ENCODE measurements at places on chromosomes 7 and 10.
A peak's percentile ranks its signal among the peaks of the same experiment; 100 is the strongest.

GRCh38 chr7:19408706-19409220 is 263.5 kb upstream of the FERD3L start:
- DNase-seq, result no peak

- DNase-seq, result no peak
These were observed 247.8 kb upstream of the AOAH start for GRCh38 chr7:36972140-36972518.

DNA sequence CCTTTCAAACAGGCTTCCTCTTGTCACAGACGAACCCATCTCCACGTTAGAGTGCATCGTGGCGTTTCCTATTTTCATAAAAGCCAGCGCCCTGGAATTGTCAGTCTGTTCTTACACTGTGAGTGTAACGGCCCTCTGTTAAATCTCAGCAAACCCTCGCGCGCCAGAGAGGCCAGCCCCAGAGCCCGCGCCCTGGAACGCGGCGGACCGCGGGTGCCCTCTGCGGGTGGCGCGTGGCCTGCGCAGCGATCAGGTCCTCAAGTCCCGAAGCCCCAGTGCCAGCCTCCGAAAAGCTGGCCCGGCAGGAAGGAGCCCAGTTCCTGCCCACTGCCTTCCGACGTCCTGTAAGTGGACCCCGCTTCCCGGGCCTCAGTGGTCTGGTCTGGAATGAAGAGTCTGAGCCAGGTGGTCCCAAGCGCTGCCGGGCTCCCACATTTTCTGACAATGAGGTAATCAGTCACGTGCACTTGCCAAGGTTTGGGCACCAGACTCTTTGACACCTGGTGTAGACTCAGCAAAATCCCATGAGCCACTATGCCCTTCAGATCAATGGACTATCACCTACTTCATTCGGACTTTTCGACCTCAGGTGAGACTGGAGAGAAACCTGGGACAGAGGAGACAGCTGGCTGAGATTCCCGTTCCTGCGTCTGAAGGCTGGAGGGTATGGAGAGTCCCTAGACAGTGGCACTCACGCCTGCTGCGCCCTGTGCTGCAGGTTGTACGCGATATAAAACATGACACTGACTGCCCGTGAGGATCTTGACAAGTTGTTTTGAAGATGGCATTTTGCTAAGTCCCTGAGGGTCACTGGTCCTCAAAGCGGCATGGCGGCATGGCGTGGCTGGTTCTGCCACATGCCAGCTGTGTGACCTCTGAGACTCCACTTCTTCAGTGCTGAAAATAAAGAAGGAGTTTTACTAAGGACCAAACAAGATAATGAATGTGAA is 109.4 kb upstream of the LANCL2 start:
- peak; percentile 35 for DNase-seq

GRCh38 chr10:126448091-126448490 is 59.8 kb upstream of the ADAM12 start:
- DNase-seq, result no peak

- DNase-seq, result peak; percentile 21
These were observed 49.1 kb upstream of the CDC14C start for GRCh38 chr7:48875045-48875916.

- no peak for DNase-seq
These were observed 6.1 kb upstream of the OLAH start for GRCh38 chr10:15037691-15038090.

All from left renal pelvis (tissue), 4 donors.